MG63 (cell line): ENCODE measurements at places on chromosomes 6 and 20. TPM values are rescaled to one million over a fixed set of nuclear protein-coding genes. Genes with fewer than 3 reads are reported as not detected.

SLC2A10 gene
- total RNA-seq, result 13.2 and 33.3 TPM in 2 replicates

WDR46 gene
- 246 and 303 TPM in 2 replicates for total RNA-seq

RAD21L1 gene
- total RNA-seq, result 0.10 and 2.4 TPM in 2 replicates

HLA-DRA gene
- not detected in 2 replicates for total RNA-seq

BIRC7 gene
- not detected in 2 replicates for total RNA-seq

PAX1 gene
- total RNA-seq, result not detected in 2 replicates
